ENCODE measurements at places on chromosomes 11 and 22.
A peak's percentile ranks its signal among the peaks of the same experiment; 100 is the strongest.

DNA sequence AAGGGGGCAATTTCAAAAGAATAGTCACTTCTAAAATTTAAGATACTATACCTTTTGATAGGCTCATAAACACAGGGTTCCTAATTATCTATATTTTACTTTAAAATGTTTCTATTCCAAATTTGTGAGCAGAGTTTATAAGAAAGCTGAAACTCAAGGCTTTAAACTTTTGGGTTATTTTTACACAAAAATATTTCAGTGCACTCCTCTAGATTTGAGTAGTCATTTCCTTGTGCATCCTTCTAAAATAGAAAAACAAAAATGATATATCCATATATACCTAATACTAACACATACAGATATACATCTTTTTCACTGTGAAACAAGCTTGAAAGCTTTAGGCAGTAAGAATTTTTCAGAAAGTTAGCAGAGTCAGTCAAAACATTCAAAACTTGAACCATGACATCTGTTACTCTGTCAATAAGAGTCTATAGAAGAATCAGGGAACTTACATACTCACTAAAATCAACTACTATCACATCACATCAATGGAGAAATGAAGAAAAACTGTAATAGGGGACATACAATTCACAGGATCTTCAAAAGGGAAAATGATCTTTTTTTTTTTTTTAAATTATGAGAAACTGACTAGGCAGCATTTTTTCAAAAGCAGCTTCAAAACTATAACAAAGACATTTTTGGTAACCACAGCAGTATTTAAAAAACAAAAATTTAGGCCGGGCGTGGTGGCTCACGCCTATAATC, 5.1 kb downstream of the PHF21A start:
- DNase-seq, result no peak

- DNase-seq, result peak; percentile 19
Measured at GRCh38 chr11:120894202-120894985, 129.5 kb upstream of the TBCEL start.

DNA sequence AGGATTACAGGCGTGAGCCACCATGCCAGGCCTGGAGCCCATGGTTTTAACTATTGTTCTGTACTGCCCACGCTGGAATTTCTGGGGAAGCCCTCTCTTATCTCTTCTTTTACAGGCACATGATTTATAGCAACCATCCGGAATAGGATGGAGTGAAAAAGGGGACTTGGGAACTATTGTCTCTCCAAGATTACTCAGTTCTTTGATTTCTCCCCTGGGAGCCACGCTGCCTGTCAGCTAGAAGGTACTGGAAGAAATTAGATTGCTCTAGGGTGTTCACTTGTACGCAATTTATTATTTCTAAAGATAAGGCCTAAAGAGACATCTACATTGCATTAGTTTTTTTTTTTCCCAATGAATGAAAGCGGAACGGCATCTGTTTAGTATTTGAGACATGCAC, 65.6 kb upstream of the PTPRJ start:
- DNase-seq, result no peak

DNA sequence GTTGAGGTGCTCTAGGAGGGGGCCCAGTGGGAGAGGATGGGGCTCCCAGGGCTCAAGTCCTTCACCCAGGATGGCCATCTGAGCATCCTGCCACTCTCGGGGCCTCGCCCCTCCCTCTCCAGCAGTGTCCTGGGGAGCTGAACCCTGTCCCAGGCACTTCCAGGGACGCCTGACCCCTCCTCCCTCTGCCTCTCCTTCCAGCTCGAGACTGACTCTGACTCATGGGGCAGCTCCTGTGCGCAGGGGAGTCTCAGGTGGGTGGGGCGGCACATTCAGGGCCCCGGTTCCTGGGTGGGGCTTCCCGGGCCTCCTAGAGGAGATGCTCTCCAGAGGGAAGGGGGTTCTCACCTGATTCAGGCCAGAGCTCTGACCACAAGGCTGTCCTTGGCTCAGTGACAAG, 77.1 kb upstream of the IGLL5 start:
- DNase-seq, result no peak

DNA sequence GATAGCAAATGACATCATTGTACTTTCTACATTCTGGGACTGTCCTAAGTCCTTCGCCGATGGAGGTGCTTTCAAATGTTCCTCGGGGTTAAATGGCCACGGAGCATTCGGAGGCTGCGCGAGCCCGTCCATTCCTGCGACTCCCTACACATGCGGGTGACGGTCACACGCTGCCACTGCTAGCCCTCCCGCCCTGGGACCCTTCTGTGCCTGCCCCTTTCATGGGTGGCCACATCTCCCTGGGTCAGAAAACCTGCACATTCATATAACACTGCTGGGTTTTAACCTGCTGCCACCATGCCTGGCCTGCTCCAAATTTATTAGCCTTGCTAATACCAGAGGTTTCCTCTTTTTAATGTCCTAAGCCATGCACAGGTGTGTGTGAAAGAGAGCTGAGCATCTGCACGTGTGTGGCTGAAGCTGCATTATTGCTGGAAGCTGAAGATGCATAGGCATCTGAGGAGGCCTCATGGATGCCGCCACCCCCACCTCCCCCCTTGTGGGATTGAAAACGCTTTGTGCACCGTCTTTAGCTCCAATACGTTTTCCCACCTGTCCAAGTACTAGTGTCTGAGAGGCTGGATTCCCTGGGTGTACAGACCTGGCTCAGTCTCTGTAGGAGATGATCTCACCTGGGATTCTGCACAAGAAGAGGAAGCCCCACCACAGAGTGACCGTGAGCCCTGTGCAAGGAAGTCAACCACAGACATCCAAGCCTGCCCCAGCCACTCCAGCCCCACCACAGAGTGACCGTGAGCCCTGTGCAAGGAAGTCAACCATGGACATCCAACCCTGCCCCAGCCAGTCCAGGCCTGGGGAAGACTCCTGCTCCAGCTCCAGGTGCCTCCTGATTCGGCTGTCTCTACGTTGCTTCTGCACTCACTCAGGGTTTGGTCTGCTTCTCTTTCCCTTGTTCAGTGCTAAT, 626.4 kb downstream of the BRD1 start:
- DNase-seq, result no peak

- no peak for DNase-seq
Measured at GRCh38 chr11:19430754-19431398, 190.1 kb upstream of the E2F8 start.

- no peak for DNase-seq
Measured at GRCh38 chr11:90171359-90171758, 36.9 kb downstream of the NAALAD2 start.

DNA sequence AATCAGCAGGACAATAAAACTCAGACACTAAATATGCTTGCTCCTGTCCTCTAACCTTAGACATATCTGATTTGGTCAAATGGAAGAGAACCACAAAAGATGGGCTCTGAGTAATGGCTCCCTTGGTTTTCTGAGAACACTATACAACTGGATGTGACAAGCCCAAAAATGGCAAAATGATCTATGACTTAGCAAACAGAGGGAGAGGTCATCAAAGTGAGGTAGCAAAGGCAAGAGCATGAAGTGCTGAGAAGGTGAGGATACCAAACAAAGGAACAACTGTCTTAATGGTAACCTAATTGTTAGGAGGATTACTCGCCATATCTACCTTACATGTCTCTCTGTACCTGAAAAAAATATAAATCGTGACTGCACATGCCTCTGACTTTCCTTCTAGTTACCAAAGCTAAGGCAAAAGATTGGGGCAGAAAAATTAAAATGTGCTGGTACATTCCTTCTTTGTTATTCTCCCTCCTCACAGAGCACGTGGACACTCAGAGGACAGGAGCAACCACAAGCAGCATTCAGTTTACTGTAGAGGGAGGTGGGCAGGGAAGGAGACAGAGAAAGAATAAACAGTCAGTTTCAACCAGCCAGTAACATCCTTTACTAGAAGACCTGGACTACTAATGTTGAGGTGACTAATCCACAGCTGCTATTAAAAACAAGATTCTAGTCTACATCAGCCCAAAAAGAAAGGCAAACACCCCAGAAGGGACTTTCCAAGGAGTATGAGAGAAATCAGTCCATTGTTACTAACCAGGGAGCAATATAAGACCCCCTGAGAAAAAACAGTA, 88.8 kb downstream of the AMBRA1 start:
- DNase-seq, result no peak

DNA sequence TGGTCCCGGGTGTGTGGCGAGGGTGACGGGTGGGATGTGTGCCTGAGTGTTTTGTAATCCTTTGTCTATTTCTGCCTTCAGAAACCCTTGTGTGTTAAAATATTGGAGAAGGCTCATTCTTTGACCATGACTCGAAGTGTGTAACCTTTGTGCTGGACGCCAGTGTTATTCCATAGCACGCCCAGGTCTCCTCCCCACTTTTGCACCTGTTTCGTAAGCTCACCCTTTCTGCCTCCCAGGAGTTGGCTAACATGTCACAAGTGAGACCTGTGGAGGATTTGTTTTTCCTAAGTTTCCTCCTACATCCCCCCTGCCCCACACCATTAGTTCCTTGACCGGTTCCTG, 382 bp downstream of the C11orf54 start:
- DNase-seq, result no peak

GRCh38 chr11:86987679-86988078, 32.5 kb upstream of the FZD4 start:
- DNase-seq, result no peak

DNA sequence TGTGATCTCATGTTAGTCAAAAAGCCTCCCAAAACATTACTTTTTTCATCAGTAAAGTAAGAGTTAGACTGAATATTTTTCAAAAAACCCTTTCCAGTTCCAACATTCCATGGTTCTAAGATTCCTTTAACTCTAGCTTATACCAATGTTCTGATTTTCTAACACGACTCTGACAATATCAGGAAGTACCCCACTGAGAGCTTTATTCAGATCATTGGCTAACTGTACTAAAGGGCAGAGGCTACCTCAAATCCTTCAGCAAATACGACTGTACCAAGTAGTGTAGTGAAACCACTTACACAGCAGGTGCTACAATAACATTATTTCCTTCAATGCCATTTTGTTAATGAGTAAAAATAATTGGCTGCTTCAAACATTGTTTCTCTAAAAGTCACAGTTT, 213.4 kb upstream of the PITPNB start:
- DNase-seq, result no peak

GRCh38 chr11:131744847-131745246, 374.4 kb downstream of the NTM start:
- no peak for DNase-seq

GRCh38 chr22:50724616-50725015, 13.4 kb upstream of the ACR start:
- DNase-seq, result no peak

DNA sequence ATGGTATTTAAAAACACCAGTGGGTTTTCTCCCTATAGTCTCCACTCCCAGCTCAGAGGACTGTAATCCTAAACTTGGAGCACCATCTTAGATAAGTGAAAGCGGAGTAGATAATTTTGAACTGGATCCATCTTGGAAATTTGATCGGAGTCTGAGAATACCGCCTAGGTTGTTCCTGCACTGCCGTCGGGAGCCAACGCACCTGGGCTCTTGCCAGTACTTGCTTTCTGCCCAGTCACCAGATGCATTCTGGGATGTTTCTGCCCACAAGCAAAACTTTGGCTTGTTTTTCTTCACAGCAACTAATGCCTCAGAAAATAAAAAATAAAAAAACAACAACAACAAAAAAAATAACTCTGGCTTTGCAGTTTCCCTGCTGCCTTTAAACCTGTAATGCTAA, 113.0 kb upstream of the MTMR2 start:
- no peak for DNase-seq

DNA sequence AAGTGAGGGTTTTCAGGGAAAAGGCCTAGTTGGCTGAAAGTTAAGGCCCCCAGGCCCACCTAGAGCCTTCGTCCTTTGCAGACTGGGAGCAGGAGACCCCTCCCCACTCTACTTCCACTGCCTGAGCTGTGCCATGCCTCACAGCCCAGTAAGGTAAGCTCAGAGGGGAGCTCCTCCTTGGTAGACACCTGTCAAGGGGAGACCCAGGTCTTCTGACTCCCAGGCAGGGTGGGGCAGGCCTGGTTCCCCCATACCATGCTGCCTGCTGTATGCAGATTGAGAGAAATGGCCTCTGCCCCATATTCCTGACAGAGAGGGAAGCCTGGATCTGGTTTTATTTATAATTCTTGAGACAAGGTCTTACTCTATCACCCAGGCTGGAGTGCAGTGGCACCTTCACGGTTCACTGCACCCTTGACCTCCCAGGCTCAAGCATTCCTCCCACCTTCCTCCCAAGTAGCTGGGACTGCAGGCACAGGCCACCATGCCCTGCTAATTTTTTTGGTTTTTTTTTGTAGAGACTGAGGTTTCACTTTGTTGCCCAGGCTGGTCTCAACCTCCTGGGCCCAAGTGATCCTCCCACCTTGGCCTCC, 697 bp downstream of the RAB36 start:
- no peak for DNase-seq

- no peak for DNase-seq
Measured at GRCh38 chr11:110571081-110571720, 141.0 kb downstream of the ARHGAP20 start.

- no peak for DNase-seq
Measured at GRCh38 chr11:40292721-40293508, 1166.5 kb downstream of the LRRC4C start.

DNA sequence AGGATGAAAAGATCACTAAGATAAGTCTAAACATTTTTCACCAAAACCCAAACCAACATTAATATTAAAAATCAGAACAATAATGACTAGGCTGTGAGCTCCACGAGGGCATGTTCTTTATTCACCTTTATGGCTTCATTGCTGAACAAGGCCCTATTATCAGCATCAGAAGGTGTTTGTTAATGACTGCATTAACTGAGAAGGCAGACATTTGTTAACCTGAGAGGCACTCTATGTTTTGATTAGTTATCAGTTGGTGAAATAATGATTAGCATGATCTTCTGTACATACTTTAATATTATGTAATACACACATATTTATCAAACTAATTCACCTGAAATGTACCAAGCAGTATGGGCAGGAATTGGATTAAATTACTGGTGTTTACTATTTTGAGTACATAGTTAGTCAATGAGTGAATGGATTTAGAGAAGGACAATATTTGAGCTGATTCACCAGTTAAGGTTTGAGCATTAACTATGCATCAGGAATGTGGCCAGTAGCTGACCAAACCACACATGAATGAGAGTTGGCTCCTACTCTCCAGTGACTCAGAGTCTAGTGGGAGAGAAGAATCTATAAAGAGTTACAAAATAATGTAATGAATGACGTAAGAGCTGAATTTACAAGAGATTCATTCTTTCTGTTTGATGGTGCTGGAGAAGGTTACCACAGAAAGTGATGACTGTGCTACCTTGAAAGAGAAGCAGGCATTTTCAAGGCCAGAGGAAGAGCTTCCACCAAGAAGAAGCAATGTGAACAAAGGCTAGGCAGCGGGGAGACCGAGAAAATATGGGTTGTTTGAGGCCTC, 6.7 kb downstream of the IL18 start:
- no peak for DNase-seq

- DNase-seq, result no peak
Measured at GRCh38 chr11:66299186-66299585, 7.5 kb downstream of the TMEM151A start.

Measured in NCI-H2081 treated with DMSO at 0.1 percent for 48 hours (cell line).